ENCODE measurements at places on chromosomes 4 and X. TPM values are rescaled to one million over a fixed set of nuclear protein-coding genes. Genes with fewer than 3 reads are reported as not detected.

IDS gene
- 59.5 TPM for total RNA-seq

NAA11 gene
- not detected for total RNA-seq

TNIP3 gene
- total RNA-seq: 0.38 TPM

UBE2A gene
- total RNA-seq: 29.3 TPM

ADRA2C gene
- total RNA-seq: 0.85 TPM

TKTL2 gene
- total RNA-seq: not detected

All from regular cardiac myocyte (primary cell).